G401 (cell line): ENCODE measurements at places on chromosomes 3 and 15. TPM values are rescaled to one million over a fixed set of nuclear protein-coding genes. Genes with fewer than 3 reads are reported as not detected.

The PLA2G4E gene
- total RNA-seq = not detected in 2 replicates

The ACP3 gene
- total RNA-seq = not detected in 2 replicates

The FAM174B gene
- total RNA-seq = 2.8 and 10.0 TPM in 2 replicates

The TNNC1 gene
- 86.7 and 117 TPM in 2 replicates for total RNA-seq

The GNAT1 gene
- total RNA-seq = not detected in 2 replicates

The MUC4 gene
- total RNA-seq = 0.12 and 0.20 TPM in 2 replicates

The UBR1 gene
- total RNA-seq = 7.5 and 18.8 TPM in 2 replicates

The CDHR4 gene
- total RNA-seq = not detected in 2 replicates

The TMEM202 gene
- total RNA-seq = not detected in 2 replicates

The IL12A gene
- 0.49 and 1.4 TPM in 2 replicates for total RNA-seq

The EPHB1 gene
- total RNA-seq = not detected in 2 replicates

The CCDC54 gene
- total RNA-seq = not detected in 2 replicates

The CISH gene
- total RNA-seq = 1.7 and 2.2 TPM in 2 replicates

The LINGO1 gene
- 8.8 and 16.0 TPM in 2 replicates for total RNA-seq

The CFAP100 gene
- total RNA-seq = not detected in 2 replicates

The C3orf49 gene
- not detected in 2 replicates for total RNA-seq

The ABCF3 gene
- 47.0 and 63.5 TPM in 2 replicates for total RNA-seq

The GHSR gene
- not detected in 2 replicates for total RNA-seq

The IMPG2 gene
- total RNA-seq = not detected in 2 replicates

The IMPDH2 gene
- 248 and 315 TPM in 2 replicates for total RNA-seq

The RTP1 gene
- total RNA-seq = not detected in 2 replicates
